Thymus (tissue), 14 donors: ENCODE measurements at places on chromosomes 5 and 9. TPM values are rescaled to one million over a fixed set of nuclear protein-coding genes. Genes with fewer than 3 reads are reported as not detected.

SLC6A19 gene
- 0.16 TPM for polyA plus RNA-seq

DNA sequence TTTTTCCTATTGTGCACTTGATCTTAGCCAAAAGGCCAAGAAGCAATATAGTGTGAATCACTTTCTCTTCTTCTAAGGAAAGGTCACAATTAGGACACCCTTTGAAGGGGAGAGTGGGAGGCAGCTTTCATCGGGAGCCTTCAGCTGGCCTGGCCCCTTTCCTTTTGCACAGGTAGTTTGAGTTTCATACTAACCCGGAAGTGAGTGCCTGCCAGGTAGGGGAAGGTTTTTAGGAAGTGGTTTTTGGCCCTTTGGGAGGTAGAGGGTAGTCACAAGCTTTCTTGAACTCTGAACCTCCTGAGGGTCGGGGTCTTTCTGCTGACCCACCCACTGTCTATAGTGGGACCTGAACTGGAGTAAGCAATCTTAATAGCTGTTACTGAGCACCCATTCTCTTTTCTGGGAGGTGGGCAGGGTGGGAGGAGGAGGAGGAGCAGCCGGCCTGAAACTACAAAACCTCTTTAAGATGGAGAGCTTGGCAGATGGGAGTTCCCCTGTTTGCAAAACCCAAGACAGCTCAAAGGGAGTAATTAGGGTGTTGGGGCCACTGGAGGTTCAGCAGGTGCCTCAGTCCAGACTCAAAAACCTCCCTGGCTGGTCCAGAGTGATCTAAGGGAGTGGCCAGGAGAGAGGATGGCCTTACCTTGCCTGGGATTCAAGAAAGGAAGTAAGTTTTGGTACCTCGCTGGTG, 6.0 kb downstream of the LARP1 start:
- no peak for DNase-seq
- no peak overlapping the region for H3K4me3 ChIP-seq
- H3K27ac ChIP-seq: peak overlapping the region; percentile 19
- no peaks in the 10 kb centered on the region for H3K36me3 ChIP-seq
- peaks cover 24% of the 10 kb centered on the region for H3K4me1 ChIP-seq

- H3K27me3 ChIP-seq: no peaks in the 10 kb centered on the region
- no peak overlapping the region for H3K27ac ChIP-seq
- peaks cover 22% of the 10 kb centered on the region for H3K4me1 ChIP-seq
- H3K4me3 ChIP-seq: no peak overlapping the region
- no peaks in the 10 kb centered on the region for H3K36me3 ChIP-seq
Observed at GRCh38 chr5:158514319-158514985, 585.3 kb downstream of the EBF1 start.

DNA sequence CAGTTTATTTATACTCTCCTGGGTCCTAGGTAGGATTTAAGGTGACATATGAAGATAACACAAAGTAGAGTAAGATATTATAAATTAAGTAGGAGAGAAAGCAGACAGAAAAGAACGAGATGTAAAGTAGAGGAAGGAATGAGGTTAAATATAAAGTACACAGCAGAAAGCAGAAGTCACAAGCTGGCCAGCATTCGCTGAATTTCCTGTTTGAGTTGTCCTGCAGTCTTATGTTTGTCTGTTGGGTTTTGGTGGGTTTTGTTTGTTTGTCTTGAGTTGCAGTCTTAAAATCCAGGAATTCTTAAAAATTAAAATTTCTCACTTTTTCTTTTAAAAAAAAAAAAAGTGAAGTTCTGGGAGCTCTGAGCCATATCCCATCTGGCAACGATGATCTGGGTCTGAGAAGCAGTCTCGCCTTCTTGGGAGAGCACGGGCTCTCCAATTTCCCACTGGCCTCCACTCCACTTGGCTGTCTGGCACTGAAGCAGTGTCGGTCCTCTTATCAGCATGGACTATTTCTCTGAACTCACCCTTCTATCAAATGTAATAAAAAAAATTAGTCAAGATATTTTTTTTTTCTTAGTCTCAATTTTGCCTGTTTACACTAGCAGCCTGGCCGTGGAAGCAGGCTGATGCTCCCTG, 2.0 kb downstream of the S100Z start:
- no peaks in the 10 kb centered on the region for H3K27me3 ChIP-seq
- no peak for DNase-seq
- no peak overlapping the region for H3K4me3 ChIP-seq
- no peak overlapping the region for H3K27ac ChIP-seq

GRCh38 chr9:97502984-97503861, 1.8 kb downstream of the TMOD1 start:
- H3K4me1 ChIP-seq: peaks cover 6% of the 10 kb centered on the region
- no peaks in the 10 kb centered on the region for H3K36me3 ChIP-seq
- no peak for DNase-seq
- H3K27ac ChIP-seq: no peak overlapping the region
- peaks cover 69% of the 10 kb centered on the region for H3K27me3 ChIP-seq

DNA sequence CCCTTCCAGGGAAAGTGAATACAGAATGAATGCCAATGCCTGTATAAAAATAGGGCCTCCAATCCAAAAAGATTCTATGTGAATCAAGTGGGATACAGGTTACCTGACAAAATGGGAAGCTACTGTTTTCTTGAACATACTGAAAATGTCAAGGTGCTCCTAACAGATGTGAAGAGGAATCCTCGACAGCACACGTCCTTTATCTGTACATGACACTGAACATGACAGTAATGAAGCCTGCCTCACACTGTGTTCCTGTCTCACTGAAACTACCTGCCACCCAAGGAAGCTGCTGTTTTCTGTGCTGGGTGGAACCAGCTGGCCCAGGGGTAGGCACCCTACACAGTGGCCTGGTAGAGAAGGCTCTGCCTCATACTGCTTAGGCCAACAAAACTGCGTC, 165.3 kb upstream of the RAPGEF1 start:
- no peaks in the 10 kb centered on the region for H3K27me3 ChIP-seq
- DNase-seq: no peak
- no peaks in the 10 kb centered on the region for H3K4me1 ChIP-seq

DNA sequence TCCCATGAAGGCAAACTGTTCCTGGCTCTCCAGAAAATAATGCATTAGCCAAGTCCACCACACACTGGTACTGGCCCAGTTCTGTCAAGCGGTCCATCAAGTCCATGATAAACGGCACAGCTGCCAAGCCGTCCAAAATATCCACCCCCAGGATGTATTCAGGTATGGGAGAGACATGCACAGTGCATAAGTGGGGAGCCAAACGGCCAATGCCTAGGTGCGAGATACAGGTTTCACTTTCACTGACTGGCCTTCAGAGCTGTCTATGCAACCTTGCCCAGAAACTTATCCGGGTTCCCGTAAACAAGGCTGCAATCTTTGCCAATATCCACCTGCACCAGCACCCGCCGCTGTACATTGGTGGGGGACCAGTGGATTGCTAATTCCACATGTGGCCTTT, 795.8 kb downstream of the EFNA5 start:
- H3K36me3 ChIP-seq: no peaks in the 10 kb centered on the region
- no peak for DNase-seq
- no peaks in the 10 kb centered on the region for H3K4me1 ChIP-seq
- peaks cover 5% of the 10 kb centered on the region for H3K27me3 ChIP-seq
- no peak overlapping the region for H3K27ac ChIP-seq
- H3K4me3 ChIP-seq: no peak overlapping the region
